ENCODE measurements at places on chromosomes 3 and 15.

- no peak for DNase-seq
Measured at GRCh38 chr15:40349163-40349562, 1.7 kb upstream of the PHGR1 start.

DNA sequence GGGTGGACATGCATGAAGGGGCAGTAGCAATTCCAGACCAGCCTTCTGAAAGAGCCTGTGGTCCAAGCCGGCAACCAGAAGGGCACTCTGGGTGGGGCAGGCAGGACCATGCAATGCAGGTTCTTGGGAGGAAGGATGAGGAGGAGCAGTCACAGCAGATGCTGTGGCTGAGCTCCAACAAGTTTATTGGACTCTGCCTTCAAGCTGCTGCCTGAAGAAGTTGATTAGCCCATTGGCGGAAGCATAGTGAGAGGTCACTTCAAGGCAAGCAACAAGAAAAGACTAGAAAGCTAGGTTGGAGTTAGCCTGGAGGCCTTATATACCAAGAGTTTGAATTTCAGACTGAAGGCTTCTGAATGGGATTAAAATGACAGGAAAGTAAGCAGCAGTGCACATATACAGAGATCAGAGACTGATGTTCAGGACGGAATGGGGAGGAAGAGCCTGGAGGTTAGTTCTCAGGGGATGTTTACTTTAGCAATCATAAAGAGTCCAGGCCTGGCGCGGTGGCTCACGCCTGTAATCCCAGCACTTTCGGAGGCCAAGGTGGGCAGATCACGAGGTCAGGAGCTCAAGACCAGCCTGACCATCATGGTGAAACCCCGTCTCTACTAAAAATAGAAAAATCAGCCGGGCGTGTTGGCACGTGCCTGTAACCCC is 39.9 kb downstream of the SFMBT1 start:
- DNase-seq: no peak

DNA sequence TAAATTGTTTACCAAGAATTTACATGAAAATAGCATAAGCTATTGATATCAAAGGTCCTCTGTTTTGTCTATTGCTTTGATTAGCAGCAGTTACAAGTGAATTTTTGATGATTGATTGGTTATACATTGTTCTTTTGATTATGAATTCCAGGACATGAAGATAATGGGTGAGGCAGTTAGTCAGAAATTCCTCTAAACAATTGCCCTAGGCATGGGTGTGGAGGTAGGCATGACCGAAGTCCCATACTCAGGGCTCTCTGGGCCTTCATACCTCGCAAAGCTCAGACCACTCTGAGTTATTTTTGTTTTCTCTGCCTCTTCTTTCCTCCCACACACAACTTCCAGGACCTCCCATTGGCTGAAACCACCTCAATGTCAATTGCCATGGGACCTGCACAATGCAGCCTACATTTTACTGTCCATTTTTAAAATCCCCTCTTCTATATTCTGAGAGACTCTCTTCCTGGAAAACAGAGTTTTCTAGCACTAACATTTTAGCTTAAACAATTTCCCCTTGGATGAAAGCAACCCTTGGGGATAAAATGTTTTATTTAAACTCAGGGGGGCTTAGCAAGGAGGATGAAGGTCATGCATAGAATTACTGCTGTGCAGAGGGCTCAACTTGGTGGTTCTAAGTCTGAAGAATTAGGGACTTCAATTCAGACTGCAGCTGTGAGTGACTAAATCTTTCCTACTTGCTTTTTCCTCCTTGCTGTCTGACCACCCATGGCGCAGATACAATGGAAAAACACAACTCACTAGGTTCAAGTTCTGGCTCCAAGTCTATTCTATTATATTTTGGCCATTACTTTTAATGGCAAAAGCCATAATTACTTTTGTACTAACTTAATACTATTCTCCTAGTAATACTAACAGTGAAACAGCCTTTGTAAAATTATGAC is 594.8 kb downstream of the NTRK3 start:
- DNase-seq: no peak

DNA sequence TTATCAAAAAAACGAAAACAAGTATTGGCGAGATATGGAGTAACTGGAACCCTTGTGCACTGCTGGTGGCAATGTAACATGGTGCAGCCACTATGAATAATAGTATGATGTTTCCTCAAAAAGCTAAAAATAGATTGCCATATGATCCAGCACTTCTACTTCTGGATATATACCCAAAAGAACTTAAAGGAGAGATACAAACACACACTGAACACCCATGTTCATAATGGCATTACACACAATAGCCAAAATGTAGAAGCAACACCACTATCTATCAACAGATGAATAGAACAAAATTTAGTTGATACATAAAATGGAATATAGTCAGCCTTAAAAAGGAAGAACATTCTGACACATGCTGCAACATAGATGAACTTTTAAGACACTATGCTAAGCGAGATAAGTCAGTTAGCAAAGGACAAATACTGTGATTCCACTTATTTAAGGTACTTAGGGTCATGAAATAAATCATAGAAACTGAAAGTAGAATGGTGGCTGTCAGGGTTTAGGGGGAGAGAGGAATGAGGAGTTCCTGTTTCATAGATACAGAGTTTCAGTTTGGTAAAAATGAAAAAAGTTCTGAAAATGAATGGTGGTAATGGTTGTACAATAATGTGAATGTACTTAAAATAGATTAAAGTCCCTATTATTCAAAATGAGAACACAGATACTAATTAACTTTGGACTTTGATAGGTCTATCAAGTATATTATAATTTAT is 59.4 kb upstream of the IMPG2 start:
- DNase-seq: no peak

- peak; percentile 41 for DNase-seq
Measured at GRCh38 chr3:50189274-50189673, 2.1 kb upstream of the GNAT1 start.

- no peak for DNase-seq
Measured at GRCh38 chr3:126015075-126015474, 46.1 kb downstream of the ROPN1B start.

GRCh38 chr3:185779461-185779860 is 45.4 kb downstream of the IGF2BP2 start:
- DNase-seq: no peak

DNA sequence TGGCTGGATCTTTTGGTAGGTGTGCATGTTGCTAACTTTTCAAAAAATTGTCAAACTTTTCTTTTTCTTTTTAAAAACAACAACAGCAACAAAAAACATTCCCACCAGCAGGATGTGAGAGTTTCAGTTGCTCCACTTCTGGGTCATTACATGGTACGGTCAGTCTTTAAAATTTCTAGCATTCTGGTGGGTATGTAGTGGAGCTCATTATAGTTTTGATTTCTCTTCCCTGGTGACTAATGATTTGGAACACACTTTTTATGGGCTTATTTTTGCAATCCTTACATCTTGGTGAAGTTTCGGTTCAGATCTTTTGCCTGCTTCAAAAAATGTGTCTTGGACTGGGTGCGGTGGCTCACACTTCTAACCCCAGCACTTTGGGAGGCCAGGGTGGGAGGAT is 19.3 kb downstream of the ATP1B3 start:
- DNase-seq: no peak

DNA sequence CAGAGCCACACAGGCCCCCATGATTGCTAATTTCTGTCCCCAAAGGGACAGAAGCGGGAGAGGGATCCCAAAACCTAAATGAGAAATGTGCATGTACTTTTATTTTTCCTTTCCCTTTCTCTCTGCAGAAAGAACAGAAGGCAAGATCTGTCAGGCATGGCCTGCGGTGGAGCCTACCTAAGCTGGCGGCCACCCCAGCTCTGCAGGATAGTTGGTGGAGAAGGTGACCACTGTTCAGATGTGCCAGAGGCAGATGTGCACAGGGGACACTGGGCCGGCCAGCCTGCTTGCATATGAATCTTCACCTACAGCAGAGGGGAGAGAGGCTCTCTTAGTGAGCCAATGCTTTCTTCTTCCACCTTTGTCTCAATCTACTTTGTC is 2.1 kb upstream of the AMOTL2 start:
- DNase-seq: no peak

DNA sequence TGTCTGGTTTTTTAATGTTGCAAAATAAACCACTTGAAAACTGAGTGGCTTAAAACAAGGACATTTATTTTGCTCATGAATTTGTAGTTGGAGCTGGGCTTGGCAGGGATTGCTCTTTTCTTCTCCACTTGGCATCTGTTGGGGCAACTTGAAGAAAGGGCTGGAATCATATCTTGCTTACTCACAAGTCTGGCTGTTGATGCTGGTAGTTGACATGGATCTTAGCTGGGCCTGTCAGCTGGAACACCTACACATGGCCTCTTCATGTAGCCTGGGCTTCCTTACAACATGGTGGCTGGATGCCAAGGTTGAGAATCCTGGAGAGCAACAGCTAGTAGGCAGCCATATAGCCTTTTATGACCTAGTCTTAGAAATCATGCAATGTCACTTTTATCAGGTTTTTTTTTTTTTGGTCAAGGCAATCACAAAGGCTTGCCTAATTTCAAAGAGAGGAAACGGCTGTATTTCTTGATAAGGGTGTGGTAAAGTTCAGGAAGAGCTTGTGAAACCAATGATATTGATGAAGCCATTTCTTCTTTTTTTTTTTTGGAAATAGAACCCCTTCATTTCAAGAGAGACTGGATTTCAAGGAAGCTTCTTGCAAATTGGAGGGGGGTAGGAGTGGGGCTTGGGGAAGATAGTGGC is 262.1 kb downstream of the IL20RB start:
- DNase-seq: no peak

DNA sequence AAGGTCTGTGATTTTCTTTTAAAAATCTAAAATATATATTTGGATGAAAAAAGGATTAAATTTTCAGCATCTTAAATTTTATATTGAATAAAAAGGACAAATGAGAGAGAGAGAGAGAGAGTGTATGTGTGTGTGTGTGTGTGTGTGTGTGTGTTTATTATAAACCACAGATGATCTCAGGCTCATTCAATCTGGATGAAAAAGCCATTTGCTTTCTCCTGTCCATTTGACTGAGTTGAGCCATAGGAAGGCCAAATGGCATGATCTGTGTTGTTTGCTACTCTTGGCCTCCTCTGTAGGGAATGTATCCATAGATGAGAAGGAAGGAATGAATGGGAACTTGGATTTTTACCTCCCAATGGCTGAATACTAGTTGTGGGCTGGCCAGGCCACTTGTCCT is 92.5 kb upstream of the MEX3B start:
- no peak for DNase-seq

DNA sequence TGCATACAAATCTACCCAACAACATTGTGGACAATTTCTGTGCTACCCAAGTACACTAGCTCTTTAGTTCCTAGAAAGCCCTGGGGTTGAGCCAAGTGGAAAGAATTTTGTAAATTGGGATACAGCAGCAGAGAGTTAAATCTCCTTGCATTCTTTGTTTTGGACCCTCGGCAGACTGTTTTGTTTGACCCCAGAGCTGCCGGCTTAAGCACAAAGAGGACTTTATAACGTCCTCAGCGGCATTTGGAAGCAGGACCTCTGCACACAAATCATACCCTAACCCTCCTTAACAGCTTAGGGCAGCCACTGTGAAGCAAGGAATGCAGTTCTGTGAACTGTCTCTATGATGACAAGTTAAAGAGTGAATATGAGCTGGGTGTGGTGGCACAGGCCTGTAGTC is 415.3 kb downstream of the CNTN4 start:
- DNase-seq: no peak

DNA sequence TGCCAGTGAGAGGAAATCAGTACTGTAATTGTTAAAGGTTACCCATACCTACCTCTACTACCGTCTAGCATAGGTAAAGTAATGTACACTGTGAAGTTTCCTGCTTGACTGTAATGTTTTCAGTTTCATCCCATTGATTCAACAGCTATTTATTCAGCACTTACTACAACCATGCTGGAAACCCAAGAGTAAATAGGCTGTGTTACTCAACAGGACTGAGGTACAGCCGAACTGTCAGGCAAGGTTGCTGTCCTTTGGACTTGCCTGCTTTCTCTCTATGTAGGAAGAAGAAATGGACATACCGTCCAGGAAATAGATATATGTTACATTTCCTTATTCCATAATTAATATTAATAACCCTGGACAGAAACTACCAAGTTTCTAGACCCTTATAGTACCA is 265.5 kb downstream of the NR2F2 start:
- no peak for DNase-seq

DNA sequence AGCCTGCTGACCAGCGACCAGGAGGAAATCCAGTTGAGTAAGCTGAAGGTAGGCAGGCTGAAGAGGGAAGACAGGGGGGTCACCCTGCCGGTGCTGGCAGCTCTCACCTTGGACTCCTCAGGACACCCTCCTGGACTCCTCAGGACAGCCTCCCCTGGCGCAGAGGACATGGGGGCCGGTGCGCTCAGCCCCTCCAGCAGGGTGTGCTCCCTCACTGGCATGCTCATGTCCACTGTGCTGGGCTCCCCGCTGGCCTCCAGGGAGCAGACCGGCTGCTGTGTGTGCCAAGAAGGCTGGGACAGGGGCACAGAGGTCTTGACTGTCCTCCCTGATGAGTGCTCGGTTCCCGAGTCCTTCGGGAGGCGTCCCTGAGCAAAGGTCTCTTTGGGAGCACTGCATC is 183.6 kb downstream of the ATP10A start:
- DNase-seq: no peak

DNA sequence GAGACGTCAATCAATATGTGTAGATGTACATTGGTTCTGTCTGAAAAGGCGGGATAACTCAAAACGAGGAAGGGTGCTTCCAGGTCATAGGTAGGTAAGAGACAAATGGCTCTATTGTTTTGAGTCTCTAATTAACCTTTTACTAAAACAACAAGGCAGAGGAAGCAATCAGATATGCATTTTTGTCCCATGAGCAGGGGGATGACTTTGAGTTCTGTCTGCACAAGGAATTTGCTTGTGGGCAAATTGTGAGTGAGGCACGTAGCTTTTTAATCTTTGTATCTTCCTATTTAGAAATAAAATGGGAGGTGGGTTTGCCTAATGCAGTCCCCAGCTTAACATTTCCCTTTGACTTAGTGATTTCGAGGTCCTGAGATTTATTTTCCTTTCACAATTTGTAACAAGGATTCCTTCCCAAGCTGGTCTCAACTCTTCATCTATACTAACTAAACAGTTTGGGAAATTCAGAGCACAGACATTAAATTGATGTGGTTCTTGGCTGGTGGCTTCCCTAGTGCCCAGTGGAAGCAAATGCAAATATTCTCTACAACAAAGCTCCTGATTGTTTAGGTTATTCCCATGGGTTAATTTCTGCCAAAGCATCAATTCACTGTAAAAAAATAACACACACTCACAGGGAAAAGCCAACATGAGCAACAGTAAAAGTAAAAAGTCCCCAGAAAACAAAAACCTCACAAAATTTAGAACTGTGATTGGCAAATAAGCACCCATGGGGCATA is 738.8 kb upstream of the SGO1 start:
- DNase-seq: no peak

DNA sequence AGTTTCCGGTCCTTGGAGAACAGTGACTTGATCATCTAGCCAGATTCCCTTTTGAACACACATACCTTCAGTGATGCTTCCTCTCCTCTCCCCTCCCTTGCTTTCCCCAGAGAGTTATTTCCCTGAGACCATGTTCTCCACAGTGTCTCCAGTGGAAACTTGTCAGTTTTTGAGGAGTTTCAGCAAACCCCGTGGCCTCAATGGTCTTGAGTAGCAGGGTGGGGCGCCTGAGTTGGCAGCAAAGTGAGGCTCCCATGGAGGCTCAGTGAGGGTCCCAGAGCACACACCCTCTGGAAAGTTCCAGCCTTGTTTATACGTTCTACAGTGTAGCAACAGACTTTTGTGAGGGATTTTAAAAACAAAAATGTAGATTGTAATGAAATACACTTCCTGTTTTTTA is 135.1 kb downstream of the LRRC28 start:
- DNase-seq: no peak
